ENCODE measurements at places on chromosomes 11 and 22.
A peak's percentile ranks its signal among the peaks of the same experiment; 100 is the strongest.

DNA sequence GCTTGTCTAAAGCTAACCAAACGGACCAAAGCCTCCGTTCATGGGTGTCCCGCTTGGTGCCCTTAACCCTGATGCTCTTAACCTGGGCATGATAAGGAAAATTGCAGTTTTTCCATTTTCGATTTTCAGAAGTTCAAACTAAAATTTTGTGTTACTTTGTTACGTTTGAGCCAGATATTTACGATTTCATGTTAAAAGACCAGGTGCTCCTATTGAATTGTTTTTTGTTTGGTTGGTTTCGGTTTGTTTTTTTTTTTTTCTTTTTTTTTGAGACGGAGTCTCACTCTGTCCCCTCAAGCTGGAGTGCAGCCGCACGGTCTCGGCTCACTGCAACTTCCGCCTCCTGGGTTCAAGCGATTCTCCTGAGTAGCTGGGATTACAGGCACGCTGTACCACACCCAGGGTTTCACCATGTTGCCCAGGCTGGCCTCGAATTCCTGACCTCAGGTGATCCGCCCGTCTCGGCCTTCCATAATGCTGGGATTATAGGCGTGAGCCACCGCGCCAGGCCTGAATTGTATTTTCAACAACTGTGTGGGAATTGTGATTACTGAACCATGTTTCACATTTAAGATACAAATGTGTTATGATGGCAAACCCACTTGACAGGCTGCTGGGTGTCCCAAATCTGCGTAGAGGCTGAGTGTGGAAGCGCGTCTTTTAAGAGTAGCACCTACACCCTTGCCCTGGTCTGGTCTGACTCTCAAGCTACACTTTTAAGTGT lies 864 bp upstream of the USP28 start:
- no peak for DNase-seq

DNA sequence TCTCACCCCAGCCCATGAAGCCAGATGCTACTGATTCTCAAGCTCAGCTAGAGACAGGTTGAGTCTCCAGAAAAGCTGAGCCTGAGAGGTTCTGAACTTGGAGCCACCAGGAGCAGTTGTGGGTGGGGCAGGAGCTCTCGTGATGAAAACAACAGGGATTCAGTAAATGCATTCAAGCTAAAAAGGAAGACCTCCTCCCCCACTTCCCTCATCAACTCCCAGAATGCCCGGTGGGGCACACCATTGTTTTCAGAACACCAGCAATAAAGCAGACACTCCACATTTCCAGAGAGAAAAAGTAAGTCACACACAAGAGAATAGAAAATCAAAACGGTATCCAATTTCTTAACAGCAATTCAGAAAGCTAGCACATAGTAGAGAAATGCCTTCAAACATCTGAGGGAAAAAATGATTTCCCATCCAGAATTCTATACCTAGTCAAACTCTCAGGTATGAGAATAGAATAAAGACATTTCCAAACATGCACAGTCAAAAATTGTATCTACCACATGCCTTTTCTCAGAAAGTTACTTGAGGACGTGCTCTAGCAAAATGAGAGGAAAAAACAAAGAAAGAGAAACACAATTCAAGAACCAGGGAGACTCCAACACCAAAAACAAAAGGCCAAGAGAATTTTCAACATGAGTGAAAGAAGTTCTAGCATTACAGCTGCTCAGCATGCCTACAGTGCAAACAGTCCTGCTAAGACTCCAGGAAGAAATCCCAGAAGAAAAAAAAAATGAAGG lies 56.8 kb downstream of the CDKN1C start:
- no peak for DNase-seq

- DNase-seq: no peak
Measured at GRCh38 chr11:28447226-28447625, 339.0 kb downstream of the METTL15 start.

DNA sequence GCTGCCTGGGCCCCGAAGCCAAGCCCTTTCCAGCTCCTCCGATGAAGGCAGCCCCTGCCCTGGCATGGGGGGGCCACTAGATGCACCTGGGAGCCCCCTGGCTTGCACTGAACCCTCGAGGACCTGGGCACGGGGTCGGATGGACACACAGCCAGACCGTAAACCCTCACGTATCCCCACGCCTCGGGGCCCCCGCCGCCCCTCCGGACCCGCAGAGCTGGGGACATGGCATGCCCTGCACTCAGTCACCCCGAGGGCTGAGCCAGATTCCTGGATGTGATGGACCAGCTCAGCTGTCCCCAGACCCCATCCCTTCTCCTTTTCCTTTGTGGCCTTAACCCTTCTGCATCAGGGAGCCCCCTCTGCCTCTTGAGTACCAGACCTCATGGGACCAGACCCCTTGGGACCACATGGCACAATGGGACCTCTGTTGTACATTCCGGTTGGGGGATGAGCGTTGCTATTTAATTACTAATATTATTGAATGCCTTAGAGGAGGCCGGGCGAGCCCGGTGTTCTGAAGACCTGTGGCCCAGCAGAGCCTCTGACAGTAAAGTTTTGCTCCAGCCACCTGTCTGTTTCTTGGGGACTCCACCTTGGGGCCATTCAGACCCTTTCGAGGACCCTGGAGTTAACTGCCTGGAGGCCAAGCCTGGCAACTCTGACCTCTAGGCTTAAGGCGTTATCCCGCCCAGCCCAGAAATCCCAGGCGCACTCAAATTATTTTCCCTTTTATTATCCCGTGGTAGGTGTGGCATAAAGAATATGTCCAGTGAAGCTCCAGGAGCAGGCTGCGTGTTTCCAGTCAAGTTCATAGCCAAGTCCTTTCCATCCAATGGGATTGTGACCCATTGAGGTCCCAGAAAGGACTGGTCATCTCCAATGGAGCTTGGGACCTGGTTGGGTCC lies 3.0 kb downstream of the RASL10A start:
- DNase-seq: no peak

DNA sequence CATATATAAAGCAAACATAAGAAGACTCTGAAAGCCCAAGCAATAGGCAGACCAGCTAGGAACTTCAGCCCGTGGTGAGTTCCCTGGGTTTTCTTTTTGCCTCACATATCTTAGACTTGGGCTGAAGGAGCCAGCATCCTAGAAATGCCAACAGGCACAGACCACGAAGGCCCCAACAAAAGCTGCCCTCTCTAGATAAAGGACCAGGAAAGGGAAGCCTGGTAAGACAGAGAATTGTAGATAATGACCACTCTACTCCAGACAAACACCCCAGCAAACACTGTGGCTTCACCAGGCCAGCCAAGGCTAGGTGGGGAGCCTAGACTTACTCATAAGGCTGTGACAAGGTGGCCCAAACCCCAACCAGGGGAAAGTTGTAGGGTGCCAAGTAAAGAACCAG lies 11.2 kb downstream of the GAL start:
- no peak for DNase-seq

DNA sequence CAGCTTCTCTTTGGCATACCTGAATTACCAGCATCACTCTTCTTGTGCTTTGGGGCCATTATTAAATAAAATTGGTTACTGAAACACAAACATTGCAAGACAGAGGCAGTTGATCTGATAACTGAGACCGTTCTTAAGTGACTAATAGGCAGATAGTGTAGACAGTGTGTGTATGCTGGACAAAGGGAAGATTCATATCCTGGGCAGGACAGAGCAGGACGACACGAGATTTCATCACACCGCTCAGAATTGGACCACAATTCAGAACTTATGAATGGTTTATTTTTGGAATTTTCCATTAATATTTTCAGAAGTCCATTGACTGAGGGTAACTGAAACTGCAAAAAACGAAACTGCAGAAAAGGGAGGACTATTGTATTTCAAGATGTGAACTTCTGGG lies 68.6 kb downstream of the LDLRAD3 start:
- no peak for DNase-seq

- no peak for DNase-seq
Measured at GRCh38 chr11:36948460-36949127, 350.6 kb upstream of the RAG2 start.

GRCh38 chr11:60988658-60989057 lies 17.2 kb downstream of the CD6 start:
- DNase-seq: no peak

- DNase-seq: no peak
Measured at GRCh38 chr22:39873965-39874364, 19.6 kb downstream of the ENTHD1 start.

GRCh38 chr11:21883354-21883753 lies 309.5 kb upstream of the ANO5 start:
- no peak for DNase-seq

DNA sequence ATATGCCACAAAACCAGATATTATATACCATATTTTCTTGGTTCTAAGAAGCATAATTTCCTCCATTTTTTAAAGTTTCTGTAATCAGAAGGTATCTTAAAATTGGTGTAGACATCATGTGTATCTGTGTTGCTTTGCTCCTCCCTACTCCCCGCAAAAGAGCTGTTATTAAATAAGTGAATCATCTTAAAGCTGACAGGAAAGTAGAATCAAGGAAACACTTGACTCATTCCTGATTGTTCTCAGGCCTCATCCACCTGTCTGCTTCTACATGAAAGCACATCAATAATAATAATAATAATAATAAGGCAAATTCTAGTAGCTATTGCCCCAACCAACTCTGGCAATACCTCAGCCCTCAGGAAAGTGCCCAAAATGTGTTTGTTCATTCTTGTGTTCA lies 26.2 kb upstream of the GUCY1A2 start:
- DNase-seq: no peak

DNA sequence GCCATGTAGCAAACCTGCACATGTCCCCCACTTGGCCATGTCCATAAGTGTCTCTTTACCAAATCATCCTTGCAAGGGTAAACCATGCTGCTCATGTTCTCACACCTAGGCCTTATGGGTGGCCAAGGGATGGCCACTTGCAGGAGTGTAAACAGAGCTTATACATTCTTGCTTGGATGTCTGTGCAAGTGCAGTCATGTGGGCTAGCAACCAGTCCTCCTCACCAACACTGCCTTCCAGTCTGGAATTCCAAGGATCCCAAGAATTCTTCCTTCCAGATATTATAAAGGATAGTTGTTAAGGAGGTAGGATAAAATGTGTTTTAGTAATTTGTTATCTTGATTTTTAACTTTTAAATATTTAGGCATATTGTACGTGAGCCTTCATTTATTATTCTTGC lies 47.8 kb upstream of the OR5P2 start:
- DNase-seq: no peak

DNA sequence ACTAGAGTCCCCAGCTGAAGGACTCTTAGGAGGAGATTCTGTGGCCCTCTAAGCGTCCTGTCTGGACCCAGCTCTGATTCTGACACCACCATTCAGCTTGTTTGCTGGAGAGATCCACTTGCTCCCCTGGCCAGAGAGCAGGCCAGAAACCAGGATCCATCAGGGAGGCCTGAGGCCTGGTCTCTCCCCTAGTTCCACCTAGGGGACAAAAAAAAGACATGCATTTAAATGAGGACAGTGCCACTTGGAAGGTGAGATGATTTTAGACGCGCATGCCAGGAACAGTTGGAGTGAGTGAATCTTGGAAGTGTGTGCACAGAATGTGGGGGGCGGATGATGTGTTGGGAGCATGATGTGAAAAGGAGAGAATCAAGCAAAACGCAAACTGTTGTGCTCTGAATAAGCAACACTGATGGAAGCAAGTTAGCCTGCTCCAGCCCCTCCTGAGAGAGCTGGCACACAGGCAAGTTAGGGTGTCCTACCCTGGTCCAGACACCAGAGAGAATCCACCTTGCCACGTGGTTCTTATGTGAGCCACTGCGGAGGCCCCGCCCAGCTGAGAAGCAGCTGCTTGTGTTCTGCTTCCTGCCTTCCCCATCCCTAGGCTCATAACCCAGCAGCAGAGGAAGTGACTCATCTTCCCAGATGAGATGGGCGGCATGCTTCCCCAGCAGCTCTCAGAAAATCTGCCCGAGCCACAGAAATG lies 8.0 kb upstream of the SLCO2B1 start:
- DNase-seq: peak; percentile 75

DNA sequence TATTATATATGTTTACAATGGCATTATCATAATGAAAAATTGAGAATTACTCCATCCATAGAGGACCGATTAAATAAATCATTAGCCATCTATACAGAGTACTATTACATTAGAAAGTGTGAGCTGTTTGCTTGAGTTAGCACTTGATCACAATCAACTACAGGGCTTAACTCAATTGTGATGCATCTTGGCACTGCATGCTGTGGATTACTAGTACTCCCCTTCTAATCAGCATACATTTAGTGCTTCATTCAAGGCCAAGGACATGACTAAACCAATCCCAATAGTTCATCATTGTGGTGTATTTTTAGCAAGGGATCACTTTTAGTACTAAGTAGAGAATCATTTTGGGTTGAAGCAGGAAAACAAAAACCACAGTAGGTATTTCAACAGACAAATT lies 23.5 kb upstream of the ARHGAP42 start:
- no peak for DNase-seq

DNA sequence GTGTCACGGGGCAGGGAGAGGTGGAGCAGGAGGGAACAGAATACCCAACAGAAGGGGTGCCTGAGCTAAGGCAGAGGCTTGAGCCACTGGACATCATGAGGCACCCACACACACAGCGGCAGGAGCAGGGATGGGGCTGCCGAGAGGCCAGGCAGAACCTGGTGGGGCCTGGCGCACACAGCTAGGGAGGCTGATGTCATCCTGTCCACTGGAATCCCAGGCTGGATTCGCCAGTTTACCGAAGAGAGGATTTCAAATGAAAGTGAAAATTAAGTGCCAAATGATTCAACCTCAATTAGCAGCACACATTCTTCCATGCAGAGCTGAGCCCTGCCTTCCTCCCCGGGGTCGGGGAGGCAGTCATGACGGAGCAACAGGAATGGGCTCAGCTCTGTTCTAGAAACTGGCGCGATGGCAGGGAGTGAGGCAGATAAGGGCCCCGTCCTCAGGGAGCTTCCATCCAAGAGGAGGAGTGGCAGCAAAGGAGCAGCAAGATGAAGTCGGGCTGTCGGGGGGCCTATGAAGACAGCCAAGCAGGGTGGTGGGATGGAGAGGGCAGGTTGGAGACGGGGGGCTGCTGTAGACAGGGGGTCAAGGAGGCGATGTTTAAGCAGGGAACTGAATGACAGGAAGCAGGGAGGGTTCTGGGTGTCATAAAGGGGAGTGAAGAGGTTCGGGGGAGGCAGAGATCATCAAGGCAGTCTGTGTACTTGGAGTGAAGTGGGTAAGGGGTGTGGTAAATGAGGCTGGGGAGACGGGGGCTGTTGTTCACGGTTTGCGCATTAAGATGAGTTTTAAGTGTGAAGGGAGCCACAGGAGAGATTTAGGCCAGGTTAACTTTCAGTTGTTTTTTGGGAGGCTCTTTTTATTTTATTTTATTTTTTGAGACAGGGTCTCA lies 6.4 kb downstream of the RAC2 start:
- DNase-seq: no peak

DNA sequence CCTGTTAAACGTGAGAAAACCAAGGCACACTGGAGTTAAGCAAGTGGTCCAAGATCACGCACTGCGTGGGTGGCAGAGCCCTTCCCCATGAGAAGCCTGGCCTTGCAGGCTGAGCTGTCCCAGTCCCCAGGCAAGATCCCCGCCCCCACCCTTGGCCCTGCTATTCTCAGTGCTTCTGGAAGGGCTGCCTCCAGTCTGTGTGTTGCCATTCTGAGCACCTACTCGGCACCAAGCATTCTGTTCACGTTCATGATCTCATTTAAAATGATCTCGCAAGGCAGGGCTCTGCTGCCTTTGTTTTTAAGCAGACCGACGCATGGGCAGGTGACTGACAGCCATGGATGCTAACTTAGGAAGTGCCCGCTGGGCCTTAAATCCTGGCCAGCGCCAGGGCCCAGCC lies 62.8 kb downstream of the PHF21B start:
- peak; percentile 33 for DNase-seq

- peak; percentile 73 for DNase-seq
Measured at GRCh38 chr11:48081151-48082010, 101.0 kb downstream of the PTPRJ start.
